ENCODE measurements at places on chromosomes 16 and 17. TPM values are rescaled to one million over a fixed set of nuclear protein-coding genes. Genes with fewer than 3 reads are reported as not detected.

DNA sequence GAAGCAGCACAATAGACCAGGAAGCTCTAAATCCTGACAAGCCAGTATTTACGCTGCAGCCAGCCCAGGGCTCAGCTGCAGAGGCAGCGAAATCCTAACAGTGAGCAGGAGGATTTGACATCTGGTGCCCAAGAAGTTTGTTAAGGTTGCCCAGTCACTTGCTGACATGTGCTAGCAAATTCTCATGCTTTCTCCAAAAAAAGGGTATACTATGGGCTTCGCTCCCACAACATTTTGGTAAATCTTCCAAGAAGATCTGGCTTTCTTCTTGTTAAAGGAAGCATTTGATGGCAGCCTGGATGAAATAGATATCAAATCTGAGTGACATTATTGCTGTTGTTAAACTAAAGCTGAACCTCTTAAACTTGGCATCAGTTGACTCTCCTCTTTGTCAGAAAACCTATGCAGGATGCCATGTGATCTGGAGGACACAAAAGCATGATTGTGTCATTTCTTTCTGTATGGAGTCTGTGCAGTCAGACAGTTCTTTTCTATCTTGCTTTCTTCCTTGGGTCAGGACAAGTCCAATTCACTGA is 949.7 kb upstream of the RBFOX1 start:
- DNase-seq: no peak

Gene PLEKHG4
- total RNA-seq: 3.4 TPM

- DNase-seq: no peak
Observed at GRCh38 chr16:11892761-11893160, 23.0 kb downstream of the GSPT1 start.

Gene ASIC2
- total RNA-seq: 0.74 TPM

Gene FKBP10
- 28.5 TPM for total RNA-seq

DNA sequence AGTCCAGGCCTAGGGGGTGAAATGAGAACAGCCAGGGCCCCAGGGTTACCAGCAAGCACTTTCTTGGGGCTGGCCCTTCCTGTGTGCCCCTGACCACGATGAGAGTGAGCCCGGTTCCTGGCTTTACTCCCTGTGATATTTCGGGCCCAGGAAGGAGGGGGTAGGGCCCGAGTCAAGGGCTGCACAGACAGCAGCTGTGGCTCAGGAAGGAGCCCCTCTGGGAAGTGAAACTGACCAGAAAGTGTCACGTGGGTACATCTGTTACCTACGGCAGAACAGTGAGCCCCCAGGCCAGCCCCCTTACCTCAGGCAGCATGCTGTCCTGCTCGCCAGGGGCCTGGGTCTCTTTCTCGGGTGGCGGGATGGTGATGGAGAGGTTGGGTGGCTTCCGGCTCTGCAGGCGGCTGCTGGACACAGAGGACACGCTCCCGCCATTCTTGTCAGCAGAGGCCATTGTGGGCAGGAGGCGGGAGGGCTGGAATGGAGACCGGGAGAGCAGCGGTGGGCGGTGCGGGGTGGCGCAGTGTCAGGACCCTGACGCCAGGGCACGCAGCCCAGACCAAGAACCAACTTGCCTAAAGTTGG is 13.8 kb downstream of the AANAT start:
- no peak for DNase-seq

Gene XAF1
- total RNA-seq: not detected

DNA sequence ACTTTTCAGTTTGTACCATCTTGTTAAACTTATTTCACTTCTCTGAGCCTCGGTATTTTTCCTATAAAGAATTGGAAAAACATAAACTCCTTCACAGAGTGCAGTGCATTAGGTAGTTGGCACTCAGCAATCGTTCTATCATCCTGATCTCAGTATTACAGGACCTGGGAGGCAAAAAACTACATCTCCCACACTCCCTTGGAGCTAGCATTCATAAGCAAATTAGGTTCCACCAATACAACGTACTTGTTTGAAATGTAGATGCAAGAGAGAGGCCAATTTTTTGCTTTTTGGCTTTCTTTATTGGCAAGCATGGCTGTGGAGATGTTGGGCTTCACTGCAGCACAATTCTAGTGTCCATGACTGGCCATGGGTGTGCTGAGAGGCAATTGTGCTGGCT is 285.2 kb downstream of the CA10 start:
- DNase-seq: no peak

Gene DNAI2
- not detected for total RNA-seq

GRCh38 chr17:40480501-40481003 is 20.9 kb downstream of the TNS4 start:
- DNase-seq: no peak

- DNase-seq: no peak
Observed at GRCh38 chr17:70655176-70655958, 486.0 kb downstream of the KCNJ2 start.

- no peak for DNase-seq
Observed at GRCh38 chr17:49738456-49739163, 25.3 kb downstream of the FAM117A start.

- DNase-seq: peak; percentile 78
Observed at GRCh38 chr17:18248300-18248731, 10.2 kb downstream of the FLII start.

- DNase-seq: peak; percentile 51
Observed at GRCh38 chr17:4710693-4711634, 532 bp downstream of the ARRB2 start.

DNA sequence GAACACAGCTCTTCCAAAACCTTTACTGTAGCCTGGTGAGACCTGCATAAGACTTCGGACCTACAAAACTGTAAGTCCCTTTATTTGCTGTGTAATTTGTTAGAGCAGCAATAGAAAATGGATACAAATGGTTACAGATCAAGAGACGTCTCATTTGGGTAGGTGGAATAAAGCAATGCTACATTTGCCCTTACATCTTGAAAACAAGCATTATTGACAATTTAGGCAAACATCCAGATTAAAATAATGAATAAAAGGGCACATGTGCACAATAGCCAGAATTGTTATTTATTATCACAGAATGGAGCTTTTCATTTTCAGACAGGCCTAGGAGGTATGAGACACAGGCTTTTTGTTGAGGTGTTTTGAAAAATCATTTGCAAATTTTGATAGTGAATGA is 222.2 kb upstream of the CPHXL start:
- DNase-seq: no peak

GRCh38 chr16:57354311-57354710 is 4.3 kb upstream of the CCL22 start:
- no peak for DNase-seq

Gene CACNG4
- 105 TPM for total RNA-seq

- DNase-seq: no peak
Observed at GRCh38 chr16:87715658-87716057, 50.1 kb downstream of the KLHDC4 start.

GRCh38 chr17:8884336-8884990 is 17.0 kb upstream of the PIK3R6 start:
- no peak for DNase-seq

DNA sequence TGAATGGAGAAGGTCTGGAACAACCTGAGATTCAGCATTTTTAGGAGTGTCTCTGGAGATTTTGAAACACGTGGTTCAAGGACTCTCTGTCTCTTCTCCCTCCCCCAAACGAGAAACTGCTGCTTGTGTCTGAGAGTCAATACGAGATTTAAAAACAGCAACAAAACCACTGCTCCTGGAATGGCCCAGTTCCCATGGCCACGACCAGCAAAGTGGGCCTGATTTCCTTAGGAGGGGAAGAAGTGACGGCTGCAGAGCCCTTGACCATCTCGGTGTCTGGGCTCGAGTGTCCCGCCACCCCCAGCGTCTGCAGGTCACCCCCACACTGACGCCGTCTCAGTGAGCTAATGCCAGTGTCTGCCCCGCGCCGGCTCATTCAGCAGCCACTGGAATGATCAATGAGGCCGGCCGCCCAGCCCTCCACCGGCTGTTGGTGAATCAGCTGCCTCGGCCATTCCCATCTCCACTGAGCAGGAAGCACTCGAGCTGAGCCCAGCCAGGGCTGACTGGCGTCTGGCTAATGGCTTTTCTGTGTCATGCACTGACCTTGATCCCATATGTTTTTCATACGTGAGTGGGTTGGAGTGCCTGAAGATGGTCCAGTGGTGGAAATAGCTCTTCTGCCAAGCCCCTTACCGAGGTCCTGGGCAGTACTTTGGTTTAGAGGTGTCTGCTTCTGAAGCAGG is 151.8 kb downstream of the PITPNC1 start:
- peak; percentile 92 for DNase-seq

- DNase-seq: no peak
Observed at GRCh38 chr17:79930877-79931816, 91.9 kb upstream of the CBX4 start.

- DNase-seq: no peak
Observed at GRCh38 chr16:2598723-2599122, 60.9 kb downstream of the PDPK1 start.

Gene LIMD2
- total RNA-seq: 311 TPM

Gene CCDC78
- total RNA-seq: 18.9 TPM

- DNase-seq: no peak
Observed at GRCh38 chr17:62703261-62703775, 75.8 kb downstream of the MRC2 start.

- DNase-seq: no peak
Observed at GRCh38 chr17:48597778-48598631, 4.4 kb upstream of the HOXB5 start.

DNA sequence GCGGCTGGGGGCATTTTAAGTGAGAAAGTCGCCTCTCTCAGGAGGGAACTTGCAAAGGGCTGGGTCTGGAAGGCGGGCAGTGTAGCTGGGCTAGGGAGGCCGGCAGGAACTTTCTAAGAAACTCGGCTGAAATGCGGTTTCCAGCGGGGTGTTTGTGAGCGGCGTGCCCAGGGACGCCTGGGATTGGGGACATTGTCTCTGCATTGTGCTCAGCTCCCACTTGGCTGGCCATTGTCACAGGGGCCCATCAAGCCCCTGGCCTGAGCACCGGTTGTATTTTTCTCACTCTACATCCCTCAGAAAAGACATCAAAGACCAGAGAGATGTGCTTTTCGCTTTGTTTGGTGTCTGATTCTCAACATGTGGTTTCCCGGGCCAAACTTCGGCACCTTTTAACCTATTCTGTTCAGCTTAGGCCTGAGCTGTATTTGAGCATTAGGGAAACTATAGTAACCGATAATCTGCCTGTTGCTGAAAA is 291.1 kb upstream of the IRX3 start:
- no peak for DNase-seq

DNA sequence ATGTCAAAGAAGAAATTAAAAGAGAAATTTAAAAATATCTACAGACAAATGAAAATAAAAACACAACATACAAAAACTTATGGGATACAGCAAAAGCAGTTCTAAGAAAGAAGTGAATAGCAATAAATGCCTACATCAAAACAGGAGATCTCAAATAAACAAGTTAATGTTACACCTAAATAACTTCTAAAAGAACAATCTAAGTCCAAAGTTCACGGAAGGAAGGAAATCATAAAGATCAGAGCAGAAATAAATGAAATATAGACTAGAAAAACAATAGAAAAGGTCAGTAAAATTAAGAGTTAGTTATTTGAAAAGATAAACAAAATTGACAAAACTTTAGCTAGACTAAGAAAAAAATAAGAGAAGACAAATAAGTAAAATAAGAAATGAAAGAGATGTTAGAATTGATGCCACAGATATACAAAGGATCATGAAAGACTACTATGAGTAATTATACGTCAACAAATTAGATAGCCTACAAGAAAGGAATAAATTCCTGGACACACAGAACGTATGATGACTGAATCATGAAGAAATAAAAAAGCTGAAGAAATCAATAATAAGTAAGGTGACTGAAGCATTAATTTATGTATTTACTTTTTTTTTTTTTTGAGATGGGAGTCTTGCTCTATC is 100.4 kb downstream of the CEP112 start:
- DNase-seq: no peak

- no peak for DNase-seq
Observed at GRCh38 chr16:31480851-31481536, 1.9 kb upstream of the SLC5A2 start.

- DNase-seq: peak; percentile 12
Observed at GRCh38 chr16:50594308-50595260, 46.4 kb downstream of the NKD1 start.

GRCh38 chr16:5845046-5845445 is 747.5 kb upstream of the EEF2KMT start:
- no peak for DNase-seq

GRCh38 chr17:32903774-32904673 is 23.9 kb upstream of the TMEM98 start:
- no peak for DNase-seq

DNA sequence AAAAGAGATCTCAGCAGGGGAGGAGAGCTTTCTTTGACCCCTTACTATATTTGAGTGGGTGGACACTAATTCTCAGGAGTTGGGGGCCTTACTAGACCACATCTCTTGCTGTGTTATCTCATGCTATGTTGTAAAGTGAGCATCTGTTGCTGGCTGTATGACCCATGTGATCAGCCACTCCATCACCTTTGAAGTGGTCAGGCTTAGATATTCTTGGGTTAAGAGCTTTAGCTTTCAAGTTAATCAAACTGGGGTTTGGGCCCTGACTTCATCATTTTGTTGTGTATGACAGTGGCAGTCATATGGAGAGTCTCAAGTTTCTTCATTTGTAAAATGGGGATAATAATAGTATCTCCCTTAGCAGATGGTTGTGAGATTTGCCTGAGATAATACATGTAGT is 201.1 kb downstream of the FTO start:
- no peak for DNase-seq

DNA sequence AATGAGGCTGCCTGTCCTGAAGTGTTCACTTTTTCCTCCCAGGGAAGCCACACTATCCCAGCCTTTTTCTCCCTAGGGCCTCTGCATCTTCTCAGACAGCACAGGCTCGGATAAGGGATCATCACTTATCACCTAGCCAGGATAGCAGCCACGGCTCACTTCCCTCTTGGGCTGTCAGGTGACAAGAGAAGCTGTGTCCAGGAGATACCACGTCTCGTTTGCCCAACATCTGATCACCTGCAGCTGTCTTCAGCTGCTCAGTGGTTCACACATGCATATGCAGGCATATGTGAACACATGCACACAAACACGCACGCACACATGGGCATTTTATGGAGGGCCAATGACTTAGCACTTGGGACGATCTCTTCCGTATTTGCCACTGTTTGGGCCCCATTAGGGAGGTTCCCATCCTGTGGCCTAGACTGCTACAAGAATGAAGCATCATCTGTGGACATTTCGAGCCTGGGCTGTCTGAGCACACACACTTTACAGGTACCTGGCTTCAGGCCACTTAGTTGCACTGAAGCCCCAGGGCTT is 32.4 kb upstream of the ADORA2B start:
- DNase-seq: no peak

GRCh38 chr16:10745841-10746240 is 2.2 kb downstream of the NUBP1 start:
- DNase-seq: no peak

Gene LRRC46
- 1.3 TPM for total RNA-seq

All from glutamatergic neuron (in vitro differentiated cells).